Fibroblast of pulmonary artery (primary cell): ENCODE measurements at places on chromosomes 7 and 10.

- DNase-seq, result peak; percentile 87
Measured at GRCh38 chr10:129953119-129954051, 10.7 kb downstream of the EBF3 start.

- DNase-seq, result no peak
Measured at GRCh38 chr7:95658676-95659075, 62.4 kb upstream of the PDK4 start.

- DNase-seq, result no peak
Measured at GRCh38 chr10:118664321-118664720, 68.9 kb upstream of the PRLHR start.

GRCh38 chr10:132319853-132320653 lies 11.9 kb upstream of the LRRC27 start:
- peak; percentile 85 for DNase-seq

DNA sequence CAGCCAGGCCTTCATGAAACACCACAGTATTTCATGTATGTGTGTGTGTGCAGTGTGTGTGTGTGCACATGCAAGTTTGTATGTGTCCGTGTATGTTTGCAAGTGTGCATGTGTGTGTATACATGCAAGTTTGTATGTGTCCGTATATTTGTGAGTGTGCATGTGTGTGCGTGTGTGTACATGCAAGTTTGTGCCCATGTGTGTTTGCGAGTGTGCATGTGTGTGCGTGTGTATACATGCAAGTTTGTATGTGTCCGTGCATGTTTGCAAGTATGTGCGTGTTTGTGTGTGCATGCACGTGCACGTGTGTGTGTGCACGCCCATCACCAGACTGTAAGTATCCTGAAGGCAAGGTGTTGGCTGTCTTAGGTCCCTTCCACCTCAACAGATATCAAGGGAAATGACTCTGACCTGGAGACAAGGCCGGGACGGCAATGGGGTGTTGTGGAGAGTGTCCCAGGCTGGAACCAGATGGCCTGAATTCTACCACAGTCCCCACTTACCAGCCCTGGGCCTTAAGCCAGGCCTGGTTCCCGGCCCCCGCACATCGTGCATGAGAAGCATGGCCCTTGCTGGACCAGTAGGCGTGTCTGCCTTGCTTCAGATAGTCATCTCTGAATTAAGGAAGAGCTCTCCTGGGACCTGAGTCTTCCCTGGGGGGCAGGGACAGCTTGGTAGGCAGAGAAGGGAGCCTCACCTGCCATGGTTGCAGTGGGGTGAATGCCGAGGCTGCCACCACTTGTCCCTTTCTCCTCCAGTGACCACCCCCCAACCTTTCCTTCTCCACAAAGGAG lies 140.0 kb downstream of the GRK5 start:
- DNase-seq, result no peak

- DNase-seq, result no peak
Measured at GRCh38 chr10:91017198-91017597, 96.3 kb upstream of the ANKRD1 start.

DNA sequence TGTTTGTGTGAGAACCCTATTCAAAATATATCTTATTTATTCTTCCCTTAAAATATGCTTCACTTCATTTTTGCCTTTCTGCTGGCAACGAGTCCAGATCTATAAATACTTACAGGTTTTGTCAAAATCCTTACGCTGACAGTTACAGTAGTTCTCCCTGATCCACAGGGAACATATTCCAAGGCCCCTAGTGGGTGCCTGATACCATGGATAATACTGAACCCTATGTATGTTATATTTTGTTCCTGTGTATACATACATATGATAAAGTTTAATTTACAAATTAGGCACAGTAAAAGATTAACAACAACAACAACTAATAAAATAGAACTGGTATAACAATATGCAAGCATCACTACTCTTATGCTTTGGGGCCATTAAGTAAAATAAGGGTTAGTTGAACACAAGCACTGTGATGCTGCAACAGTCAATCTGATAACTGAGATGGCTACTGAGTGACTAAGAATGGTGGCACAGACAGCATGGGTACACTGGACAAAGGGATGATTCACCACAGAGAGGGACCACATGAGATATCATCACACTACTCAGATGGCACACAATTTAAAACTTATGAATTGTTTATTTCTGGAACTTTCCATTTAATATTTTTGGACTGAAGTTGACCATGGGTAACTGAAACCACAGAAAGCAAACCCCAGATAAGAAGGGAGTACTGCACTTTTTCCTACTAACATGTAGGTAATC lies 29.4 kb upstream of the PCGF5 start:
- peak; percentile 34 for DNase-seq

DNA sequence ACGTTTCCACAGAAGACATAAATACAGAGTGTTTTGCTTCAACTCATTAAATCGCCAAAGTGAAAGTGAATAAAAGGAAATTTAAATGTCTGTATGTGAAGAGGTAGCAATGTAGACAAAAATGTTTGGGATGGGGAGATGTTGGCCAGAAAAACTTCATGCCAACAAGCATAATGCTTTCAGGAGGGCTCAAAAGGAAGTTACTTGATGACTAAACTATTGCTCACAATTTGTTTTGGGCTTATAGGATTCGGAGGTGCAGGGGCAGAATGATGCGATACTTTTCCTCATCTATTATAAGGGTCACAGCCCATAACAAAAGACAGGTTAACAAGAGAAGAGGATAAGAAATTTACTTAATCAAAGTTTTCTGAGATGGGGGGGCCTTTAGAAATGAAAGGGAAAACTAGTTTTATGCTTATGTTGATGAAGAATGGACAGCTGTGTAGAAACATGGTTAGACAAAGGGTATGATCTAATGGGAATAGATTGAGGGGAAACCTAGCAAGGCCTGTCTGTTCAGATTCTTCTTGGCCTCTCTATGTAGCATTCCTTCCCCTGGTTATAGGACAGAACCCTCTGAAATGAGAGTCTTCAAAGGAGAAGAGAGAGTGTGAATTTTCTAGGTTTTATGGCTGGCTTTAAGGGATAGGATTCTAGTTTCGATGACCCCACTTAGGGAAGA lies 898.6 kb downstream of the LRMDA start:
- DNase-seq, result peak; percentile 37

GRCh38 chr10:17951868-17952371 lies at the start of gene SLC39A12:
TSS of gene SLC39A12 (plus strand) at chr10:17951918. CDS start at chr10:17953277, 1,359 bp downstream.
- DNase-seq, result peak; percentile 54

- no peak for DNase-seq
Measured at GRCh38 chr7:45140827-45141226, 16.8 kb upstream of the RAMP3 start.

GRCh38 chr10:77177161-77177560 lies 460.4 kb downstream of the KCNMA1 start:
- no peak for DNase-seq

- no peak for DNase-seq
Measured at GRCh38 chr7:22697876-22698606, 29.0 kb upstream of the IL6 start.

GRCh38 chr10:132708936-132709335 lies 77.0 kb downstream of the NKX6-2 start:
- DNase-seq, result no peak

GRCh38 chr7:46549892-46550639 lies 629.0 kb upstream of the IGFBP3 start:
- no peak for DNase-seq

- DNase-seq, result no peak
Measured at GRCh38 chr7:123661765-123662164, 6.1 kb downstream of the LMOD2 start.

- no peak for DNase-seq
Measured at GRCh38 chr7:2478399-2478785, 2.2 kb upstream of the GRIFIN start.

- DNase-seq, result no peak
Measured at GRCh38 chr7:46152696-46153095, 231.6 kb upstream of the IGFBP3 start.

GRCh38 chr7:40587419-40587818 lies 452.6 kb downstream of the SUGCT start:
- no peak for DNase-seq

DNA sequence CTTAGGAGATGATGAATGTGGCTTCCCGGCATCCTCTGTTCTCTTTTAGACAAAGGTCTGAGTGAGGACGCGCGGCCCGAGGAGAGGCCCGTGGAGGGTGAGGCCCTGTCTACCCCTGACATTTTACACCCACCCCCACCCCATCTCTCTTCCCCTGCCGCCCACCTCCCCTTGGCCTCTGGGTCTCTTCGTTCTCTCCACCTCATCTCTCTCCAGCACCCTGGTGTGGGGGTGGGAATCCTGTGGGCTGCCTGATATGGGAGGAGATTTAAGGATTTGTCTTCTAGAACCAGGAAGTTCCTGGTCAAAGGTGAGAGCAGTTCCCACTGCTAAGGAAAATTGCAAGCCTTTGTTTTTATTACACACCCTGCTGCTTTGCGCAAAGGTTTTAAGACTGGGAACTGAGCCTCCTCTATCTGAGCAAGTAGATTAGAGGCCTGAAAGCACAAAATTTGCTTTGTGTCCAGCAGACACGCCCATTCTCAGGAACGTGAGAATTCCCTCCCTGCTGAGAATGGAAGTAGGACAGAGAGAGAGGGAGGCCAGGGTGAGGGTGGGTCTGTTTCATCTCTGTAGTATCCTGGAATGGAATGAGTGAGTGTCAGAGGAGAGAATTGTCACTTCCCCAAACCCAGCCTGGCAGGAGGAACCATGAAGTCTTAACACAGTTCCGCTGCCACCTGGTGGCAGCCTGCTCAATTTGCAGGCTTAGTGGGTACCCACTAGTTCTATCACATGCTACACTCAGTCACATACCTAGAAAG lies 91.2 kb downstream of the GTF2IRD1 start:
- DNase-seq, result peak; percentile 64

DNA sequence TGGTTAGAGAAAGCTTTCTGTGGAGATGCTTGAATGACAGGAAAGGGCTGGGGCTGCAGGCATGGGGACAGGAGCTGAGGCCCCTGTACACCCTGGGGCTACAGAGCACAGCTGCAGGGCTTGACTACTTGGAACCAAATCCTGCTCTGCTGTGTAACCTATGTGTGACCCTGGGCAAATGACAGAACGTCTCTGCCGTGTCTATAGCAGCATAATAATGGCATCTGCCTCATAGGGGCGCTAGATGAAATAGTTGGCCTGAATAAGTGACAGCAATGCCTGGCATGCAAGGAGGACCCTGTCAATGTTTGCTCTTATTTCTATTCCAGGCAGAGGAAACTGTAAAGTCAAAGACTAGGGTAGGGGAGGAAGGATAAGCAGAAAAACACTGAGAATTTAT lies 254.0 kb downstream of the USP6NL start:
- no peak for DNase-seq

- DNase-seq, result peak; percentile 84
Measured at GRCh38 chr10:58475322-58476277, 37.1 kb upstream of the BICC1 start.

DNA sequence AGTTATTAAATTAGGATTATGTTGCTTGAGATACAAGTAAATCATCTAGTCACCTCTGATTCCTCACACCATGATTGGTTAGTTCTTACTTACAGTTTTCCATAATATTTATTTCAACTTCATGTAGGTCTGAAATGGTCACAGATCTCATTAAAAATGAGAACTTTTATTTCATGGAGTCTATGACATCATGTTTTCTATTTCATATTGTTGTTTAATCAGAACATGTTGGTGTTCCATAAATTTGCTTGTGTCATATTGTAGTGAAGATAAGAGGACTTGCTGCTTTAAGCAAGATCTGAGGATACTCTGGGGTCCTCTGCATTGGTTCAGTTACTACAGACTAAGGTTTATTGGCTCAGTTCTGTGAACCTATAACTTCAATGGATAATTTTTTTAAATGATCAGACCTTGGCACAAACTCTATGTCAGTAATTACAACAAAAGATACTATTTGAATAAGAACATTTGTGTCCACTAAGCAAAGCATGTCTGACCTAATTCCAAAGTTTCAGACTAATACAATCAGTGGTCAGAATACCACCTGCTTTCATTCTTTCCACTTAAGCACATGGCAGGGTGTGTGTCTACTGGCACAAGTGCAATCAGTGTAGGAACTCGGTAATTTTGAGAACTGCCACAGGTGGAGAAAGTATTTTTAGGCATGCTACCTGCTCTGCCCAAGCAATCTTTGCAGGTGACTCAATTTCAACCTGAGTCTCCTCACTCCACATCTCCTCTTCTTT lies 68.5 kb downstream of the CCDC71L start:
- no peak for DNase-seq

DNA sequence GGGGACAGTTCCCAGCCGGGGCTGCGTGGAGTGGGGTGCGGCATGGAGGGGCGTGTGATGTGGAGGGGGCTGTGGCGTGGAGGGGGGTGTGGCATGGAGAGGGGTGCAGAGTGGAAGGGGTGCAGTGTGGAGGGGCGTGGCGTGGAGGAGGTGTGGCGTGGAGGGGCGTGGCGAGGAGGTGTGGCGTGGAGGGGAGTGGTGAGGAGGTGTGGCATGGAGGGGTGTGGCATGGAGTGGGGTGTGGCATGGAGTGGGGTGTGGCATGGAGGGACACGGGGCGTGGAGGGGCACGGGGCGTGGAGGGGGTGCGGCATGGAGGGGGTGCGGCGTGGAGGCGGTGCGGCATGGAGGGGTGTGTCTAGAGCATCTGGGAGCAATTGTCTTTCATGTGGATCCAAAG lies 33.6 kb downstream of the NKX6-2 start:
- no peak for DNase-seq

GRCh38 chr7:151607464-151607867 lies 87.8 kb upstream of the RHEB start:
- peak; percentile 25 for DNase-seq

- peak; percentile 84 for DNase-seq
Measured at GRCh38 chr7:18352339-18353255, 143.0 kb upstream of the HDAC9 start.

DNA sequence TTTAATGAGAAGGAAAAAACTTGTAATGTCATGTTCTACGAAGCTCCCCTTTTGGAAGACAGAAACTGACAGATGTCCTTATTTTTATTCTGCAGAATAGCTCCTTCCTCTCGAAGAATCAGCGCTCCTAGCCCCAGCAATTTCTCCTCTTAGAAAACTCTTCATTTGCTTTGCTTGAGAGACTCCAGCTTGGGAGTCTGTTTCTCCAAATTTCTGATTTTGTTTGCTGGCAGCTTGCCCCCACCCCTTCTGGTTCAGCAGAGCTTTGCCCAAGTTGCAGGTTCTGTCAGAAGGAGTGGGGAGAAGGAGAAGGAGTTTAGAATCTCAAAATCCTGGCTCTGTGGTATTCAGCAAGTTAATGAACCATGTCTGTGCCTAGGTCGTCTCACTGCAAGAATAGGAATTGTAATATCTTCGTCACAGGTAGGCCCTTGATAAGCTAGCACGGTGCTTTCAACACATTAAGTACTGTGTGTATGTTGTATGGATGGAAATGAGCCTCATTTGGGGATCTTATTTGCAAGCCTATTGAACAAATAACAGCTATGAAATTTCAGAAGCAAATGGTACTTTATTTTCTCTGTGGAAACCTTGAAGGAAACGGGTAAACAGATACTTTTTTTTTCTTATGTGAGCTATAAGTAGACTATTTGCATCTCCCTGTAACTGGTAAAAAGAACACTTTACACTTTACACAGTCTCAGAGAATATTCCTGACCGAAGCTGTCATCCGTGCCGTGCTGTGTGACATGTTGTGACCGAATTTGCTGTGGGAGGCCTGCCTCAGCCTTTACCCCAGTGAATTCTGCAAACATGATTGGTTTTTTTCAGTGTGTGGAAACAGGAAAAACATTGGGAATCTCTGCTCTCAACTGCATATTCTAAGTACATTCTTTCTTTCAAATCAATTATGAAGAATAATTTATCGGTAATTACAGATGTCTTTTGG lies 290.9 kb downstream of the CAMK1D start:
- DNase-seq, result no peak

GRCh38 chr10:48377751-48378530 lies 71.5 kb downstream of the MAPK8 start:
- DNase-seq, result no peak
